Stimulated activated CD4-positive, alpha-beta T cell treated with anti-CD3 and anti-CD28 coated beads, TNF-alpha, amount 100 ng/mL, for 4 hours (primary cell): ENCODE measurements at places on chromosomes 6 and 20.

- DNase-seq, result no peak
These were observed 279.2 kb downstream of the PTPRK start for GRCh38 chr6:128241216-128241615.

DNA sequence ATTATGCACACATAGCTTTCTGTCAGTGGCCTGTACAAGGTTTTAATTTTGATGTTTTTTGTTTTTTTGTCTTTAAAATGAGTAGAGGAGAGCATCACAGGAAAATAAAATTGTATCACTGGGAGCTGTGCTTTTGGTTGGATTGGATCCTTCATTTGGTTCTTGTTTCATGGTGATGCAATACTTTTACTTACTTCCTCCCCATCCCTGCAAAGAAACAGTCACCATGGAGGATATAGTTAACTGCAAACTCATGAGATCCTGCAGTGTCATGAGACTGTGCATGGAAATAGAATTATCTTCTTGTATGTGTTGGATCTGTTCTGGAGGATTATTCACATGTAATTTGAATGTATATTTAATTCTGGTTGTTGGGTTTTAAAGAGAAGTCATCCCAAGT lies 122.3 kb downstream of the JARID2 start:
- no peak for DNase-seq

GRCh38 chr6:36019167-36019566 lies 5.3 kb downstream of the SLC26A8 start:
- DNase-seq, result no peak

- DNase-seq, result no peak
These were observed 12.2 kb upstream of the SLC17A2 start for GRCh38 chr6:25942561-25943147.

GRCh38 chr6:89433252-89434149 lies 549 bp downstream of the ANKRD6 start:
- peak; percentile 5 for DNase-seq

DNA sequence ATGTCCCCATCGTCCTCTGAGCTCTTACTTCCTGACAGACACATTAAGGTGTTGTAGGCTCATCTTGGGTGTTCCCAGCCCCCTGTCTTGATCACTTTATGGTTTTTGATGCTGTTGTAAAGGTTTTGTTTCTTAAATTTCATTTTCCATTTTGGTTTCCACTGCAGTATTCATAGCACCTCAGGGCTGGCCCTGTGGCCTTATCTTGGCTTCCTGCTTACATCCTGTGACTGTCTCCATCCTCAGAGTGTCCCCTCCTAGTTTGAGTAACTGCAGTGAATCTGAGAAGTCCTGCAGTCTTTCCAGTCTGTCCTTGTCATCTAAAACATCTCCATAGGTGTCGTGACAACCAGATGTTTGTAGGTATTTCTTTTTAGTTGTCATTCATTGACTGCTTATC lies 50.9 kb downstream of the JARID2 start:
- no peak for DNase-seq

DNA sequence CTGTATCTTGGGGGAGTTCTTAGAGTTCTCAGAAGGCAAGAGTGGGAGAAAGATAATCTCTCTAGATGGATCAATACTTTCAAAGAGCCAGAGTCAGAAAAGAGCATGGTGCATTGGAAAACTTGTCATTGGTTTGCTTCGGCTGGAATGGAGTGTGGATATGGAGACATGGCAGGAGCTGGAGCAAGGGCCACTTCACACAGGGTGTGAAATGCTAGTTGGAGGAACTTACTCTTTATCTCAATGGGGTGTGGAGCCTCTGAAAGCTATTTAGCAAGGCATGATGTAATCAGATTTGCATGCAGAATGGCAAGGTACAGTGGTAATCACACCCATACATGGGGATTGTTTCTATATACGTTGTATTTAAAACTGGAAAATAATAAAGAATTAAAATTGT lies 31.5 kb upstream of the PAQR8 start:
- DNase-seq, result no peak

GRCh38 chr6:154932515-154933027 lies 62.5 kb upstream of the TIAM2 start:
- no peak for DNase-seq

DNA sequence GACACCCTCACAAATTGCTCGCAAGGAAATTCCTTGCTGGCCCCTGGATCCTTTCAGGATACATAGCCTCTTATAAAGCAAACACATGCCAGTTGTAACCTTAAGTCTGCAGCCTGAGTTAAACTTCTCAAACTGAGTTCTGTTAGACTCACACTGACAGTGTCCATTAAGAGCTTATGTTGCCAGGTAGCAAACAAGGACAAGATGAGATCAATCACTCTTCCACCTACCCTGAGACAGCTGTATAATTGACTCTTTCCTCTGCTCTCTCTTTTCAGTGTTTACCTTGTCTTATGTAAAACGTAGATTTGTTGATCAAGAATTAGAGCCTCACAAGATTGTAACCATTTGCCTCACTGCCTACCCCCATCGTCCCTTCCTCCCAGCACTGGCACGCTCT lies 359.8 kb downstream of the EPM2A start:
- DNase-seq, result no peak

DNA sequence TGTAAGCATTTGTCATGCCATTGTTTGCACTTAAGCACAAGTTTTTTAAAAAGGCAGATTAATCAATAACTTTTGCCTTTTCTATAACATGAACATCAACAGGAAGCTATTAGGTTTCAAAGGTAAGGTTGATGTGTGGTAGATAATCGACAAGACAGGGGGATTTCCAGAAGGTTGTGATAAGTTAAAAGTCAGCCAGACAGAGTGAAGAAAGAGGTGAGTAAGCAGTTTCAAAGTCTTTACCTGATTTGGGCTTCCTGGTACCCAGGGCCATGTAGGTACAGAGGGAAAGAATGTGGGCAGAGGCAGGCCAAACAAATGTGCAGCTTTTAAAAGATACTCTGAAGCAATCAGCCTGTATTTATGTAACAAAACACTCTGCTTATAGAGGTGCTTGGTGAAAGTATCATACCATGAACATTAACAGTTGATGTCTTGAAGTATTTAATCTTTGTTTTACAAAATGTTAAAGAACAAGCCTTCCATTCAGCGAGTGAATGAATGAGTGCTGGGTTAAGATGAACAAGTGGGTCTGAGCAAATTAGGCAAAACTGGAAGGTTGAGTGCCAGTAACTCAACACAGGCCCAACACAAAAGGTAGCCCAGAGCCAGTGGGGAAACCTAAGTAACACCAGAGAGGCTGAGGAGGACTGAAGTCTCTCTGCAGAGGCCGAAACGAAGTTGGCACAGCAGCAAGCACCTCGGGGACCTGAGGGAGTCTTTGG lies 60.2 kb downstream of the LRRC1 start:
- DNase-seq, result no peak

GRCh38 chr20:38272961-38273360 lies 12.4 kb upstream of the KIAA1755 start:
- no peak for DNase-seq

- DNase-seq, result no peak
These were observed 48.3 kb downstream of the ADGRF1 start for GRCh38 chr6:46993846-46994245.

DNA sequence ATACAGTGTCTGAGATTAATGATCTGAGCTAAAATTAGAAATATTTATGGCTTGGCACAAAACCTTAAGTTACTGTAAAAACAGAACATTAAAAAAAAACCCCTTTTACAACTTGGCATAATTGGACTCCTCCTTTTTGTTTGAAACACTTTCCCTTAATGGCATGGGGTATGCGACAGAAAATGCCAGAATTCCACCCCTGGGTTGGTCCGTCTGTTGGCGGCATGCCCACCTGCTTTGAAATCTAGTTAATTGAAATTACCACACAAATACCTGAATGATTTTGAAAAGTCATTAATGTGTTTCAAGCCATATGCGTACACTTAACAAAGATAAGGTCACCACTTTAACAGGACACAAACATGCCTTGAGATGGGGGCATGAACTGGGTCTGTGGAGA lies 175.1 kb upstream of the FOXQ1 start:
- no peak for DNase-seq

DNA sequence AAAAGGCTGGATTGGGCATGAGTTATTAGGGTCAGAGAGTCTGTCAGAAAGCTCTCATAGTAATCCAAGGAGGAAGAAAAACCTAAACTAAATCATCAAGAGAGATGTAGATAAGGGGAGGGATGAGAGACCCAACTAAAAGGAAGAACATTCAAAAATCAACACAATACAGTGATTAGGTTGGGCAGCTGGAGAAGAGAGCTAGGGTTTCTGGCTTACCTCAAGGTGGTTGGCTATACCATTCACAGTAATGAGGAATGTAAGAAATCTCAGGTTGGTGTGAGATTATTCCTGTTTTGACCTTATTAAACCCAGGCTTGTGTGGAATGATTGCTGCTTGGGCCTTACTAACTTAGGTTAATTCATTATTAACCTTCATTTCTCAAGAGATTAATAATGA lies 6.2 kb upstream of the COX7A2 start:
- DNase-seq, result no peak

DNA sequence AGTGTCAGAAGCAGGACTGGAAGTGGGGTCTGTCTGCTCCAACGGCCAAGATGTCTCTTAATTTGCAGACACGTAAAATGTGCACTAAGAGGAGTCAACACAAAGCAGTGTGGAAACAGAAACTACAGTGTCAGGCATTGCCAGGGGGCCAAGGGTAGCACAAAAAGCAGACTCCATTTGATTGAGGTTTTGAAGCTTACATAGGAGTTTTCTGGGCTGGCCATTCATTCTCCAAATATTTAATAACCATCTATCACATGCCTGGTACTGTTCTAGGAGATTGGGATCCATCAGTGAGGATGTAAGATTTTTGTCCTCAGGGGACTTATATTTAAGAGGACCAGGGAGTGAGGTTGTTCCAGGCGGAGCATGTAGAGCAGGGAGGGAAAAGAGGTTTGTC lies 29.5 kb downstream of the MAFB start:
- DNase-seq, result no peak

DNA sequence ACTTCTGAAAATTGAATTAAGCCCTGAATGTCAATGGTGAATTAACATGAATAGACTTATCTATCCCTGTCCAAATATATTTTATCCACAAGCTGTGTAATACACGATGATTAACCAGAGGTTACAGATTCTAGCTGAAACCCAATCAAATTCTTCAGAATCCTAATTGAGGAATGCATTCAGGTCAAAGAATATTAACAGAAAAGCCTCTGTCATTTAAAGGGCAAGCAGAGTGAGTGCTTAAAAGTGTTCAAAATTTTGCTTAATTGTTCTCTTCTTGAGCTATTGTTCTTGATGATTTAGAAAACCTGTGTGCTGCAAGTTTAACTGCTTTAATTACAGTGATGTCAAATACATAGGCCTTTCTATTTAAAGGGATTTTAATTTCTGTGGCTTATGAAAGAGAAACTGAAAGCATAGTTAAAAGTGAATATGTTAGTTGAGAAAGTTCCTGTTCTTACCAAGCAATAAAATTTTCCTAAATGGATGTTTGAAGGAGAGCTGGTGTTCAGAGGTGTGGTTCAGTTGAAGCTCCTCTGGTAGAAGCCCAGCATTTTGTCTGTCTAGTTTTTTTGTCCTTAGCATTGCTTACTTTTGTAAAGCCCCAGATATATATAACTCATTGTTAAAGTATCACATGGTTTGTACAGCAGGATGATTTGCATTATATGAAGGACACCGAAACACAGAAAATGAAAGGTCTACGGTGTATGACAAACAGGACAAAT lies 466.3 kb upstream of the PLCB4 start:
- no peak for DNase-seq

DNA sequence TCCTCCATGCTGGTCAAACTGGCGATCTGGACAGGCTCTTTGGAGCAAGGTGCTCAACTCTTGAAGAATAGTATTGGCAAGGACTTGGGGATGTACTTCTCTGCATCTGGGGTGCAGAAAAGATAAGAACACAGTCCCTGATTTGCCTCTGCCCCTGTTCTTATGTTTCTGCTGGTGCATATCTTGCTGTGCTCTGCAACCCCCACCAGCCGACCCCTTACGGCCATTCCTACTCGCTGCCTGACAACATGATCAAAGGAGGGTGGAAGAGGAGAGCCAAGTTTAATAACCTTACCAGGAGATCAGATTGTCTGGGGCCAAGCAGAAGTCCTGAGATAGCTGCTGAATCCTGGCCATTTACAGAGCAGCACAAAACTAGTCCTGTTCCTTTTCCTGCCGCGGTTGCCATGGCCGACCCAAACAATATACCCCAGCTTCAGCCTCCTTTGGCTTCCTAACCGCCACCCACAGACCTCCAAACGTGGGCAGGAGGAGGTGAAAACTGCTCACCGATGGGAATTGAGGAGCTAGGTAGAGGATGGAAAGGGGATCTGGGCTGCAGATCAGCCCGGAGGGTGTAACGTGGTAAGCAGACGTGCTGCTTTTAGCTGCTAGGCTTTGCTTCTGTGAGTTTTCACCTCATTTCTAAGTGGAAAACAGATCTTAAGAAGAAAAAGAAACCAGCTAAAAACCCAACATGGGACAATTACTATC lies 60.9 kb downstream of the ATXN1 start:
- DNase-seq, result no peak
